ENCODE measurements at places on chromosomes 12 and 14.

GRCh38 chr14:81363746-81364378 is 36.3 kb downstream of the STON2 start:
- peak; percentile 68 for DNase-seq

GRCh38 chr14:77976591-77976990 is 176.7 kb downstream of the ADCK1 start:
- DNase-seq = no peak

- DNase-seq = no peak
Measured at GRCh38 chr12:936377-937345, 12.8 kb downstream of the RAD52 start.

DNA sequence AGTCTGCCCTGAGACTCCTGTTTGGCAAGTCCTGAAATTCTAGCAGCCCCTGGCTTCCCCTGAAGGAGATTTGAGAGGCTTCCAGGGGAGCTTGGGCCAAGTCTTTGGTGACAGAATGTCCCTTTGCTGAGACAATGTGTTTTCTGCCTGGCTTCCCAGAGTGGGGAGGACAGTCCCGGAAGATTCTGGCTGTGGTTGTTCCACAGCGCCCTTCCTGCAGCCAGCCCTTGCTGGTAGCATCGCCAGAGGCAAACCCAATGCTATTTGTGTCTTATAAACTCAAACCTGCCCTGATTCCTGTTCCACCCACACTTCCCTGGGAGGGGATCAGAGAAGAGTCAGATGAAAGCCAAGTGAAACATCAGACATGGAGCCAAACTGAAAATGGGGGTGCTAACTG is 56.4 kb upstream of the OAS1 start:
- DNase-seq = no peak

GRCh38 chr12:47808050-47808449 is 11.7 kb downstream of the HDAC7 start:
- DNase-seq = peak; percentile 53

GRCh38 chr12:48811437-48812090 is 6.7 kb upstream of the CACNB3 start:
- DNase-seq = peak; percentile 11

DNA sequence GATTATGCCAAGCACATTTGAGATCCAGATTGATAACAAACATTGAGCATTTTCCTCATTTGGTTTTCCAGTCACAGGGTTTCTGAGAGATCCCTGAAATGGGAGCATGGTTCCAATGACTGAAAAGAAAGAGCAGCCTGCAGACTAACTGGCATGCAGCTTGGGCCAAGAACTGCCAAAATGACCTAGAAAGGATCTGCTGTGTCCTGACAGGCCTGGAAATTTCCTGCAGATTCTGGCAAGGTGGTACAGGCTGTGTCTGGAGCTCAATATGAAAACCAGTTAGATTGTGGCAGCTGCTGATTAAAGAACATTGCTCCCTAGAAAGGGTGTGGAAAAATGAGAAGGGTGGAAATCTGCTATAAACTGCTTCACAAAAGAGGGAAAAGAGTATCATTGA is 417.3 kb downstream of the IPO8 start:
- no peak for DNase-seq

- peak; percentile 49 for DNase-seq
Measured at GRCh38 chr12:26939192-26939832, 1.0 kb downstream of the FGFR1OP2 start.

- no peak for DNase-seq
Measured at GRCh38 chr12:45599196-45599595, 130.3 kb upstream of the ARID2 start.

DNA sequence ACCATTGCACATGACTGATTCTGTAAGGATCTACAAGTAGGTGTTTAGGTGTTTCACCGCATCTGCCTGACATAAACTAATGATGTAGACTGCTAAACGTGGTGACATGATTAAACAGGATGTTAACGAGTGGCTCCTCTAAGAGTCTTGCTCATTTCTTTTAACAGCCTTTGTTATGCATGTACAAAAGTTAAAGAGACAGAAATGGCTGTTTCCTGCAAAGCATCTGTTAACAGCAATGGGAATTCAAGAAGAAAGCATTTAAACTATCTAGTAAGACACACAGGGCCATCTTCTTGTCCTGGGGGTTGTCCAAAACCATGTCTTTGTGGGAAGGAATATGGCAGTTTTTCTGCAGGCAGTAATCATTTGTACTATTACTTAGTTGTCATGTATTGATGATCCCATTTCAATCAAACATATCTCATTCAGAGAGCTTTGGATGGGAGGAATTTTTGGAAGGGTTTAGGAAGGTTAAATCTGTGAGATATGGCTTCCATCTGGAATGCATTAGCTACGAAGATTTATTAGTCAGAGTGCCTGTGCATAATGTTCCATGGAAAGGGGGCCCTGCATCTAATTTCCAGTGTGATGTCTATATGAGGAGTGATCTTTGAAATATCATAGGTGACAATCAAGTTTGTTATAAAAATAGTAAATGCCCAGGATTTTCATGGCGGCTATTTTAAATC is 495.1 kb downstream of the EGLN3 start:
- peak; percentile 60 for DNase-seq

DNA sequence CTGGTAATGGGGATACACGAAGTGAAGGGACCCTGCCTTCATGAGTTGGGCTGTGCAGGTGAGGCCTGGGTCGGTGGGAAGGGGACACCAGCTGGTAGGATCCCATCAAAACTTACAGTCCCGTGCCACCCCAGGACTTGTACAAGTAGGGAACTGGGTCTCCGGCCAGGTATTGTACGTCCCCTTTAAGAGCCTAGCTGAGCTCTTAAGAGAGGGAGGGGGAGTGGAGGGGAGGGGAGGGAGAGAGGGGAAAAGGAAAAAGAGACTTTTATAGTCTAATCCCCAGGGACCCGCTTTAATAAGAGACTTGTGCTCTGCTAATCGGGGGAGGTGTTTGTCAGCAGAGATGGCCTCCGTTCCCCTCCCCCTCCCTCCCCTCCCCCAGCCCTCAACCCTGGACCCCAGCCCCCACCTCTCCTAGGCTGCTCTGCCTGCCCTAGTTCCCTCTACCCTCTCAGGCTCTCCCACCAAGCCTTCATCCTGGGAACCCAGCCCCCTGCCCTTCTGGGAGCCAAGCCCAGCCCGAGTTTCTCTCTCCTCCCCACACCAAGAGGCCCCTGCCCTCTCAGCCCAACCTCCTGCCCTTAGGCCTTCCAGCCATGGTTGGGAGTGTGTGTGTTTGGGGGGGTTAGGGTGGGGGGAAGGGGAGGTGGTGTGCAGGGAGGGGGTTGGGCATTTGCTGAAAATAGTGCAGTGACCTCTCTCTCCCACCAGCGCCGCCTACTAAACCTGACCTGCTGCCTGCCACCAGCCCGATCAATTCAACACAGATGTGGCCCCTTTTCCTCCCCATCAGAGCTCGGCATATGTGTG is 2.6 kb downstream of the GDF11 start:
- no peak for DNase-seq

GRCh38 chr14:99408971-99409289 is 71.7 kb downstream of the SETD3 start:
- no peak for DNase-seq

GRCh38 chr14:100834794-100835547 is 9.1 kb downstream of the MEG3 start:
- DNase-seq = no peak

DNA sequence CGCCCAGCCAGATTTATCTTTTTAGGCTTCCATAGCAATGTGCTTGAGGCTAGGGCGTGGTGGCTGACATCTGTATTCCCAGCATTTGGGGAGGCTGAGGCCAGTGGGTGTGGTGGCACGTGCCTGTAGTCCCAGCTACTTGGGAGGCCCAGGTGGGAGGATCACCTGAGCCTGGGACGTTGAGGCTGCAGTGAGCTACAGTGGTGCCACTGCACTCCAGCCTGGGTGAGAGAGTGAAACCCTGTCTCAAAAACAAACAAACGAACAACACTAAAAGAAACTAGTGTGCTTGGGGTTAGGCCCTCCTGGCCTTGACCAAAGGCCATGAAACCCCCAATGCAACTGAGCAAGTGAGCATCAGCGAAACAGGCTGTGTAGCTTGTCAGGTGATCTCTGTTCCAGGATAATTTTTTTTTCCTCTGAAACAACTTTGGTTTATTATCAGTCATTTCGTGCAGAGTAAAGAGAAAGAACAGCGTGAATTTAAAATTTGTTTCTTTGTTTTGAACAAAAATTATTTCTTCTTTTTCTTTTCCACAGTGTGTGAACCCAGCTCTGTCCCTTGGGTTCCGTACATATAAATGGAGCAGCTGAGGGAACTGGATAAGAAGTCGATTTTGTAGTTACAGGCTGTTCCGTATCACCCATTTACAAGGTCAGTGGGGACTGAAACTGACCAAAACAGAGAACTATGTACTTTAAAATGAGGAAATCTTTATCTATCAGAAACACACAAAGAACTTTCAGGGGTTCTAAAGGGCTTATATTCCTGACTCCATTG is 8.8 kb upstream of the TUBA1C start:
- no peak for DNase-seq

DNA sequence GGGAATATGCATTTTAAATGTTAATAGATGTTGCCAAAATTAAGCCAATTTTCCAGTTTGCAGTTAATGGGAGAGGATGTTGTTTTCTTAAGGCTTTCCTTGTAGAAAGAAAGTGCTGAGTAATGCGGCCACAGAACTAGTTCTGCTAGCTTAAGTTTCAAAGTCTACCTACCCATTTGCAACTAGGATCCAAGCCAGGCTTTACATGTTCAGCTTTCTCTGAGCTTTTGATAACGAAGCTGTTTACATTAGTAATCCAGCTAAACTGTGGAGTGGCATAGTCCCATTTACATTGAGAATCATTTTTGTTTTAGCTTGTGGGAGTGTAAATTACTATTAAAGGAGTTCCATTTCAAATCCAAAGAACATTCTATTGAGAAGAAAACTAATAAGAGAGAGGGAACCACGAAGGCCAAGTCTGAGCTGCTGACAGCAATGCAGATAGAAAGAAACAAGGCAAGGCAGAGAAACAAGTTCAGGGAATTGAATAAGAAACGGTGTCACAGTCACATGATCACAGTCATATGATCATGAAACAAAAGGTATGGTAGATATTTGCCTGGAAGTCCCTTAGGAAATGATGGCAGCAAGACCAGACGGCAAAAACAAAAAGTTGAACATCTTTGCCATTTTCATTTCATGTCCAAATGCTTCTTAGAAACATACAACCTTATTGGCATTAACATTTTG is 274.9 kb downstream of the PAWR start:
- DNase-seq = no peak

- DNase-seq = peak; percentile 44
Measured at GRCh38 chr12:6062757-6063735, 61.4 kb downstream of the VWF start.

DNA sequence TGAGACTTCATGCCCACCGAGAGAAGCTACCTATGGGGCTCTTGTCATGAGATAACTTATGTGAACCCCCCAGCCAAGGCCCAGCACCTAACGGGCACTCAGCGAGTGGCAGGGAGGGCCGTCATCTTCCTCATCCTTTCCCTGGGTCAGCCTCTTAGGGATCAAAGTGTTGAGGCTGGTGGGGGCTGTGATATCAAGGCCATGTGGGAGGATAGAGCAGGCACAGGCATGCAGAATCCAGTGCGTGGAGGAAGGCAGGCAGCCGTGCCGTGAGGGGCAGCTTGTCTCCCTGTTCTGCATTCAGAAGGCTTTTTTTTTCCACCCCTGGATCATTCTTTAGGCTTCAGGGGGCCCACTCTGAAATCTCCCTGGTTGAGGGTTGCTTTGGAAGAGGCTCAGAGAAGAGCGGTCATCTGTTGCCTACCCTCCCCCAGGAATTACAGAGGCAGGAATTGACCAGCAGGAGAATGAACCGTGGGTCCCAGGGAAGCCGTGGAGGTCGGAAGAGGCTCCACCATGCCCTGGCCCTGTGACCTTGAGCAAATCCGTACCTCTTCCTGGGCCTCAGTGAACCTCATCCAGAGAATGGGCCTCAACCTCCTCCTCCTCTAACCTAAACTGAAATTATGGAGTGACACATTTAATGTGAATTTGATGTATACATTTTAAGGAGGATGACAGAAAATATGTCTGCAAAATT is 62.8 kb downstream of the BEGAIN start:
- no peak for DNase-seq

- DNase-seq = peak; percentile 88
Measured at GRCh38 chr14:37034410-37035285, 137.8 kb downstream of the SLC25A21 start.

Data from fibroblast of mammary gland (primary cell).